ENCODE measurements at places on chromosomes 6 and 20.

DNA sequence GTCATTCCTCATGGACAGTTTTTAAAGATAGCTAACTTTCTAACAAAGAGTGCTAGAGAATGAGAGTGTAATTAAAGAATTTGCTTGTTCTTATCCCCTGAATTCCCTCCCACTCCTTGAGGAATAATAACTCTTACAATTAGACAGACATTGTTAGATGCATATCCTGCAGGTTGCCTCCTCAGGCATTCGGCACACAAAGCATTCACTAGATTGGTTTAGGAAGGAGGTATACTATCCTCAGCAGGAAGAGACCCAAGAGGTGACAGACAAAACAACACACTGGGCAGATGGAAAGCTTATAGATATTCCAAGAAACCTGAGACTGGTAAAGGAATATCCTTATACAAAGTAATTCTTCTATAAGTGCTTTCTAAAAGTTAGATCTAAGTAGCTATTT is 109.1 kb upstream of the FAM184A start:
- DNase-seq, result no peak

- no peak for DNase-seq
These were observed 279.6 kb upstream of the SULF2 start for GRCh38 chr20:48064929-48065328.

DNA sequence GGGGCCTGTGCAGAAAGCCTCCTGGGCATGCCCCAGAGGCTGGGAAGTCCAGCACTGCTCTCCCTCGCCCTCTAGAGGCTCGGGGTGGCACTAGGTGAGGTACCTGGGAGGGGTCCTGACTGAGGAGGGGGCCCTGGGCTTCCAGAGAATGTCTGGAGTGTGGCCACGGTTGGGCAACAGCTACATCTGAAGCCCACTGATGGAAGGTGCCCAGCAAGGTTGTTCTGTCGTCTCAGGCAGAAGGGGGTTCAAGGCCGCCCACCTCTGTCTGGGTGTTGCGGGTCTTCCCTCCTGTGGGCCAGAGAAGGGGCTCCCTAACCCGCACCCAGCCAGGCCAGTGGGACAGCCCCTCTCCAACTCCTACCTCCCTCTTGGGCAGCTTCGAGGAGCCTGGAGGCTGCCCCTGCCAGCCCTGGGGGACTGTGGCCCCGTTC is 11.4 kb upstream of the VEGFA start:
- DNase-seq, result no peak

DNA sequence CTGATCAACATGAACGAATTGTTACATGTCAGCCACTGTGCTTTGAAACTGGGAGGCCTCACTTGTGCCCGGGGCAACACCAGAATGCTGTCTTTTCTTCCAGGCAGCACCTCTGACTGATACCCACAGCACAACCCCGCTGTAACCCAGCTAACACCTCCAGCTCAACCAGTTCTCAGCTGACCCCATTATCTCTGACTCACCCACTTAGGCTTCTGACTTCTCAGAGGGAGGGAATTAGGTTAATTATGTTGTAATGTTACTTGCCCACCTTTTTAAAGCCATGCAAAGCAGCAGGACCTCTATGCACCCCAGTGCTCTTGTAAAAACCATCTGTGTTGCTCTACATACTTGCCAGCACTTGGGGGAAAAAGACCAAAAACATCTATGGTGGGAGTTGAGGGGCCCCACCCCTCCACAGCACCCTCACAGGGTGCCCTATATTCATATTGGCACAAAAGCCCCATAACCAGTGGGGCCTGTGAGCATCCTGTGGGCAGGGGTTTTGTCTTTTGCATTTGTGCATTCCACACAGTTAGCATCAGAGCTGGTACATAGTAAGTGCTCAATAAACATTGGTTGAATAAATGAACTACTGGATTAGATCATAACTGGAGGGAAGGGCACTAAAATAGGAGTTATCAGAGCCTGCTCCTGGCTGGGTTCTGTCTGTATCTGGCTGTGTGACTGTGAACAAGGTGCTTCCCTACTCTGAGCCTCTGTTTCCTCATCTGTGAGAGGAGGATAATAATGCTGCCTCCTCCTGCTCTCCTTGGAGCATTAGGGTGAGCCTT is 22.3 kb downstream of the BNIP5 start:
- no peak for DNase-seq

GRCh38 chr6:157045831-157046454 is 268.8 kb downstream of the ARID1B start:
- DNase-seq, result no peak

DNA sequence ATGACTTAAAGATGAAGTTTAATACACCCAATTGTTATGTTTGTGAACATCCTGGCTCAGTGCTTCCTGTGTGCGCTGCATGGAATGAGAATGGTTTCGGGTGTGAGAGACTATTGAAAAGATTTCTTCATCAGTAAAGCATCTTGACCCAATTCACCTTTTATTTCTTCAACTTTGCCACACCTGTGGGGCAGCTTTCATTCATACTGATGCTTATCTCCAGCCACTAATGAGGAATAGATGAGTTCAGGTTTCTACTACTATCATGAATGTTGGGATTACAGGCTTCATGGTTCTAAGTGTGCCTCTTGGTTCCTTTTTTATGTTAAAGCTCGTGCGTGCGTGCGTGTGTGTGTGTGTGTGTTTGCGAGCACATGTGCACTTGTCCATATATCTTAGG is 373.7 kb upstream of the SOX4 start:
- DNase-seq, result no peak

- DNase-seq, result no peak
These were observed 2.5 kb upstream of the SRSF12 start for GRCh38 chr6:89120371-89120770.

DNA sequence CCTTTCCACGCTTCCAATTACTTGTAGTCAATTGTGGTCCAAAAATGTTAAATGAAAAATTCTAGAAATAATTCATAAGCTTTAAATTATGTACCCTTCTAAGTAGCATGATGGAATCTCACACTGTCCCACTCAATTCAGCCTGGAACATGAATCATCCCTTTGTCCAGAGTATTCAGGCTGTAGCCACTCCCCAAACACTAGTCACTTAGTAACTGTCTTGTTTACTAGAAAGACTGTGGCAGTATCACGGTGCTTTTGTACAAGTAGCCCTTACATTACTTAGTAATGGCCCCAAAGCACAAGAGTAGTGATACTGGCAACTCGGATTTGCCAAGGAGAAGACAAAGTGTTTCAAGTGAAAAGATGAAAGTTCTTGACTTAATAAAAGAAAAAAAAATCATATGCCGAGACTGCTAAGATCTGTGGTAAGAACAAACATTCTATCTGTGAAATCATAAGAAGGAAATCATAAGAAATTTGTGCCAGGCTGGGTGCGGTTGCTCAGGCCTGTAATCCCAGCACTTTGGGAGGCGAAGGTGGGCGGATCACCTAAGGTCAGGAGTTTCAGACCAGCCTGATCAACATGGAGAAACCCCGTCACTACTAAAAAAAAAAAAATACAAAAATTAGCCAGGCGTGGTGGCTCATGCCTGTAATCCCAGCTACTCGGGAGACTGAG is 168.5 kb upstream of the SIM1 start:
- DNase-seq, result no peak

GRCh38 chr6:38567436-38567835 is 72.3 kb downstream of the BTBD9 start:
- no peak for DNase-seq
